ENCODE measurements at places on chromosomes 3 and 15.

GRCh38 chr15:48002767-48003166 is 118.0 kb upstream of the SLC24A5 start:
- DNase-seq: no peak

DNA sequence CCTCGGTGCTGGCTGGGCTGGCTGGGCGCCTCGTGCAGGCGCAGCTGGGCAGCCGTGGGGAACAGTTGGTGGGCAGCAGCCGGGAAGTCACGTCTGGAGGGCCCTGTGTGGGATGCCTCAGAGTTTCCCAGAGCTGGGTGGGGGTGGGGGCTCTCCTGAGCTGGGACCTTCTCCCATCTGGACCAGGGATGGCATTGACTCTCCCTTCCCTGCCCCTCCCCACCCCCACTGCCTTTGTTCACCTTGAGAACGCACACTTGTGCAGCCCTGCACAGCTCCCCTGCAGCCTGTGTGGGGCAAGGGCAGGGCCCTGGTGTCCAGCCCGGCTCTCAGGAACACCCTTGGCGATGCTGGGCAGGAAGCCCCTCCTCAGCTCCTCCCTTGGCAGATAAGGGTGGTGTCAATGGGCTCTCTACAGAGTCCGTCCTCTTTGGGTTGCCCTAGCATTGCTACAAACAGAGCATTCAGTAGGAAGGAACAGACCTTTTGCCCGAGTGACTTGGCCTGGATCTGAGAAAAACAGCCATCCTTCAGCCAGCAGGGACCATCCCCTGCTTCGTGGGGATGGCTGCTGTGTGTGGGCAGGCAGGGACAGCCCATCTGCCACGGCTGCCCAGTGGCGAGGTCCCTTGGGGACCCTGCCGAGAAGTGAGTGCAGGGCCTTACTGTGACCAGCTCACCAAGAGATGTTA is 25.5 kb upstream of the KLF13 start:
- DNase-seq: no peak

DNA sequence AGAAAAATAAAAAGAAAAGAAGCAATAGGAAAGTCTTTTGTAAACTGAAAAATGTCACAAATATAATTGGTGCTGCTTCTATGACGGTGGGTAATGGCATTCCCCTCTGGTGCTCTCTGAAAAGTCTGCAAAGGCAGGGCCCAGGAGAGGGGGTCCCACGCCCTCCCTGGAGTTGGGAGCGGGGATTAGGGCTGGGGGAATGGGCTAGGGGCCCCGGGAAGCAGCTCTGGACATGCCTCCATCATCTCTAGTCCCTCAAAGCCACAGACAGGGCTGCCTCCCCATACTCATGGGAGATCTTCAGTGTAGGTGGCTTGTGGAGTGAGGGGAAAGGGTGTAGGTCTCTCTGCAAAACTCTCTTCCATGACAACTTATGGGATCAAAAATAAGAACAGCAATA is 7.8 kb upstream of the RHCG start:
- no peak for DNase-seq

- no peak for DNase-seq
Measured at GRCh38 chr3:151345859-151346258, 16.5 kb upstream of the P2RY13 start.

DNA sequence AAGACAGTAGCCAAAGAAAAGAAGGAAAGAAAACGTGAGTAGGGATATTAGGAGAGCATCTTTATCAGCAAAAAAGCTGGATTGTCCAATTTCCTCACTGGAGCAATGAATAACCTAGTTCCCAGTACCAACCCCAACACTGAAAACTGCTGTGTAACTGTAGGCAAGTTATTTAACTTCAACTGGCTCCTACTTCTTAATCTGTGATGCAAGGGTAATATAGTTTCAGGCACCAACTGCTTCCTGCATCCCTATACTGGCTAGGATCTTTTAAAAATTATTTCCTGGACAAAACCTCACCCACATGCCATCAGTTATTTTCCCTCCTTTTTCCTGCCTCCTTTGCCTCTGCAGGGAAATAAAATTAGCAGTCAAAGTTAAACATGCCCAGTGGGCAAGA is 59.6 kb downstream of the ZBTB20 start:
- DNase-seq: no peak

DNA sequence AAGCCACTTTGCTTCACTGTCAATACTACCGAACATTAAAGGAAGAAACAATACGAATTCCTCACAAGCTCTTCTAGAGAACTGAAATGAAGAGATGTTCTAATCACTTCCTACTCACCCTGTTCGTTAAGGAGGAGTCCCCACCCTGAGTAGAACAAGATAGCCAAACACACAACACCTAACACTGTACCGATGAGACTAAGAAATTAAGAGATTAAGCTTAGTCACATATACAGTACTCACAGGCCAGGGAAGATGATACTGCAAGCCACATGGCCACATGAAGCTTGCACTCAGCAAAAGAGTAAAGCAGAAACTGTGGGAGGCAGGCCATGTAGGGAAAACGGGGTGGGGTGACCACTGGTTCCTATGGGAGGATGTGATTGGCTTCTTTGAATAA is 48.0 kb downstream of the CGGBP1 start:
- DNase-seq: no peak

GRCh38 chr3:128321418-128321817 is 145.3 kb downstream of the DNAJB8 start:
- DNase-seq: no peak

GRCh38 chr15:68031404-68031803 is 22.7 kb upstream of the PIAS1 start:
- no peak for DNase-seq

DNA sequence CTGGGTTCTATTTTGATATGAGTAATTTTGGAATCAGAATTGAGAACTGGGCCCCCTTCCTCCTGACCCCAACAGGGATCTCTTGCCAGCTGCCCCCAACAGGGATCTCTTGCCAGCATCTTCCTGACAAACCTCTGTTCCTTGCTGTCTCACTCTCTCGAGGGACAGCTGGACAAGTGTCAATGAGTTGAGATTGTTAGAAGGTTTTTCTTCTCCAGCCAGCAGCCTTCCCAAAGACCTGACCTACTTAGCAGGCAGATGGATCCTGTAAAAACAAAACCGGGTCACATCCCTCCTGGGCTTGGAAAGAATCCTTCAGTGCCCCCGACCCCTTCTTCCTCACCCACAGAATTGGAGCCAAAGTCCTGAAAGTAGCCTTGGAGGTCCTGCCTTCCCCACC is 21.6 kb downstream of the LIMD1 start:
- DNase-seq: no peak

- DNase-seq: no peak
Measured at GRCh38 chr3:112394003-112394640, 61.2 kb downstream of the CD200 start.

- no peak for DNase-seq
Measured at GRCh38 chr15:97082830-97083229, 752.3 kb downstream of the NR2F2 start.

DNA sequence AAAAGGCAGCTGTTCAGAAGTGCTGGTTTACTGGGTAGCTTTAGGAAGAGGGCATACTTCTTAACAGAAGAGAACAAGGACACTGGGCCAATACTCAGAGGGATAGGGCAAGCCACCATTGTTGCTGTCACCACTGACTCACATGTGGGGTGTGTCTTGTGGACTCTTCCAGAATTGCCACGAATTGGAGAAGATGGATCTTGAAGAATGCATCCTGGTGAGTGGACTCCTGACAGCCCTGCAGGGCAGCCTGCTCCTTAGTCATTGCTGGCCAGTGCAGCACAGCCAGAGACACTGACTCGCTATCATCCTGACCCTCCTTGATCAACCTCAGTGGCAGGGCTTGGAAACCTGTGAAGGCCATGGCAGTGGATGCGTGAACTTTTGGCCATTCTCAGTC is 62.3 kb downstream of the UBP1 start:
- DNase-seq: no peak

DNA sequence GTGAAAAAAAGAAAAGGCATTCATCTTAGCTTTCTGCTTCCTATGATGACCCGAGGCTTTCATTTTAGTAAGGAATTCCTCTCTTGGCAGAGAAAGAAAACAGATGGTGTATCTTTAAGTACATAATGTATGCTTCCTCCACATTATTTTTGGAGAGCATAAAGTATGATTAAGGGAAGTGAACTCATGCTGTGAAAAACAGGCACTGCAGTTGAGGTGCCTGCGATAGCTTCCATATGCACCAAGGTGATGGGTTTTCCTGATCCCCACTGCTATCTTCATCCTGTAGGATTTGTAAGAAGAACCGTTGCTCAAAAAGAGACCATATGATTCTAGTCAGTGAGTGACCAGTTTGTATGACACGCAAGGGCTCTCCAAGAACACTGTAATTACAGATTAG is 411.5 kb upstream of the MCTP2 start:
- DNase-seq: no peak

DNA sequence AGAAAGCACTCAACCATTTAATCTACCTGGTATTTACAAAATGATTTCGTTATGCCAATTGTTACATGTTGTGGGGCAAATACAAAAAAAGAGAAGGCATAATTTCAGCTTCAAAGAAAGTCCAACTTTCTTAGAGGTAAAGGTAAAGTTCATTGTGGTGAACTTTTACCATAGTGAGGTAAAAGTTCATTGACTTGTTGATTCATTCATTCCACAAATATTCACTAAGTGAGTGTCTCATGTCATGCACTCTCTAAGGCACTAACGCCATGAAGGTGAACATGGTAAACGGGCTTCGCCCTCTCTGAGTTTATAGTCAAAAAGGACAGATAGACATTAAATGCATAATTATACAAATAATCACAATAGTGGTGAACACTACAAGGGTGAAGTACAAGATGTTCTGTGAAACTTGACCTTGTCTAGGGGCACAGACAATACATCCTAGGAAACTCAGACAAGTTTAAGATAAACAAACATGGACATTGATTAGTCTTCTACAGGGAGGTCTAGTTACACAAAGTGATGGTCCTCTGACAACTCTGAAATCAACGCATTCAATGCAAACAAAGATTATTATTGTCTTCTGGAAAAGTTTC is 378.6 kb downstream of the MAGI1 start:
- DNase-seq: no peak

DNA sequence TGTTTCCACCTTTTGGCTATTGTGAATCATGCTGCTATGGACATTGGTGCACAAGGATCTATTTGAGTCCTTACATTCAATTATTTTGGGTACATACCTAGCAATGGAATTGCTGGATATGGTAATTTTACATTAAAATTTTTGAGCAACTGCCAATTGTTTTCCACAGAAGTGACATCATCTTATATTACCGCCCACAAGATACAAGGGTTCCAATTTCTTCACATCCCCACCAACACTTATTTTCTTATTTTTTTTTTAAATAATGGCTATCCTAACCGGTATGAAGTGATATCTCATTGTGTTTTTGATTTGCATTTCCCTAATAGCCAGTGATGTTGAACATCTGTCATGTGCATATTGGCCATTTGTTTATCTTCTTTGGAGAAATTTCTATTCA is 22.5 kb upstream of the NPTN start:
- DNase-seq: no peak

DNA sequence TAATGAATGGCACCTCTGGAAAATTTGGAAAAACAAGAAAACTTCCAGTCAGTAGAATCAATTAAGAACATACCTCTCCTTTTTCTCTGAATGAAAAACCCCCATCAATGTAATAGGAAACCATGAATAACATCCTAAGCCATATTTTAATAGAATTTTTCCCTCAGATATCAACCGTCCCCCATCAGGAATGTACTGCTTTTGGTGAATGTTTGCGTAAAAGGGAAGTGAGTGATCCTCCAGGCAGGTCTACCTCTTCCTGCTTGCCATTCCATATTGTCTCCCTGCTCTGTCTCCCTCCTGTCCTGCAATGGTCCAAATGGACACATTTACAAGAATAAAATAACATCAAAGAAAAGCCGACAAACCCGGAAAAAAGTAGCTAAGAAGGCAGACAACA is 30.8 kb downstream of the LAMP3 start:
- DNase-seq: no peak

- DNase-seq: no peak
Measured at GRCh38 chr3:59608356-59608755, 558.5 kb upstream of the CFAP20DC start.

- DNase-seq: no peak
Measured at GRCh38 chr15:39174332-39174731, 406.5 kb upstream of the THBS1 start.

- DNase-seq: no peak
Measured at GRCh38 chr3:179962629-179963387, 73.9 kb downstream of the PEX5L start.

- no peak for DNase-seq
Measured at GRCh38 chr15:71974211-71974610, 143.7 kb downstream of the MYO9A start.

- no peak for DNase-seq
Measured at GRCh38 chr15:90162956-90163355, 38.2 kb upstream of the SEMA4B start.

GRCh38 chr15:78492872-78493271 is 14.5 kb upstream of the HYKK start:
- no peak for DNase-seq

DNA sequence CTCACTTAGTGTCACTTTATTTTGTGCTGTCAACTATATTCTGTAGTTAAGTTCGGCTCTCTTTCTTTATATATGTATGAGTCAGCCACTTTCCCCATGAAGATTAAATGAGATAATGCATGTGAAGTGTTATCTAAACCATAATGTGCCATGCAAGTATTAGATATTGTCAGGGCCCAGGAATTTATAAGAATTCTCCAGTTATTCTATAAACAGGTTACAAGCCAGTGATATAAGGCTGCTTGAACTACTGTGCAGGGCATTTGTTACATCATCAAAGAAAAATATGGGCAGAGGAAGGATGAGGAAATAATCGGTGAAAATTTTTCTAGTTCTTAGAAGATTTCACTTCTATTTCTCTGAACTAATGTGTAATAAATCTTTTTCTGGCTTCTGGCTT is 1049.0 kb upstream of the NR2F2 start:
- DNase-seq: no peak

- no peak for DNase-seq
Measured at GRCh38 chr3:109278546-109278945, 37.8 kb downstream of the DPPA2 start.

DNA sequence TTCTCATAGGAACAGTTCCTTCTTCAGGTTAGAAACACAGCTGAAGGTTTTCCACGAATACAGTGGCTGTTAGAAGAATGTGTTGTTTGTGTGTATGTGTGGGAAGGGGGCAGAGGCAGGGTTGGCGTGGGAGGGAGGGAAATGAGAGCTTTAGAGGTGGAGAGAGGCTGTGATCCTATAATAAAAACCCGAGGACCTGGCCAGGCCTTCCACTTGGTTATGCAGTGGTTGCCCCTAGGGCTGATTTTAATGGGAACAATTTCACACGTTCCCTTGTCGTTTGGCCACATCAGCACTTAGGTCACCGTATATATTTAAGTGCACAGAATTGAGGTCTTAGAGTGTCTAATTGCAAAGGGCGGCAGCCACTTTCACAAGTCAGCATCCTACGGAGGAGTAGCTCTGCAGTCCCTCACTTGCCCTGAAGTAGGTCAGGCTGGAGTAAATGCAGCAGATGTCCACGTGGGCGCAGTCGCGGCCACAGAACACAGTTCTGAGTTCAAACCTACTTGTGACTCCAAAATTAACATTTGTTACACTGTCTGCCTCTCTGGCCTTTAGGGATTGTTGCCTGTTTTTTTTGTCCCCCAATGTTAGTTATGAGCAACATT is 85.6 kb downstream of the PDCD6IP start:
- DNase-seq: no peak

GRCh38 chr3:187713504-187713903 is 11.1 kb upstream of the RTP2 start:
- DNase-seq: no peak

GRCh38 chr15:70140543-70141375 is 43.0 kb upstream of the TLE3 start:
- DNase-seq: peak; percentile 79

- no peak for DNase-seq
Measured at GRCh38 chr3:10280177-10280529, 12.6 kb downstream of the GHRL start.

Measured in CD4-positive, alpha-beta T cell treated with Interleukin-15 for 1 hour (primary cell).